ENCODE measurements at places on chromosomes 5 and 9. TPM values are rescaled to one million over a fixed set of nuclear protein-coding genes. Genes with fewer than 3 reads are reported as not detected.

Gene DMRT2
- total RNA-seq: not detected

Gene FKTN
- 11.2 TPM for total RNA-seq

Gene C9orf153
- 0.09 TPM for total RNA-seq

Gene HMCN2
- total RNA-seq: under 0.01 TPM

Gene PRLR
- not detected for total RNA-seq

Gene ZDHHC11
- total RNA-seq: 0.75 TPM

Gene DRD1
- not detected for total RNA-seq

Gene SPINK7
- total RNA-seq: not detected

Gene CDK5RAP2
- total RNA-seq: 28.8 TPM

Gene GMCL2
- total RNA-seq: not detected

Gene SYK
- total RNA-seq: not detected
